Heart left ventricle (tissue), 16 donors: ENCODE measurements at places on chromosomes 1 and 21. TPM values are rescaled to one million over a fixed set of nuclear protein-coding genes. Genes with fewer than 3 reads are reported as not detected.
A peak's percentile ranks its signal among the peaks of the same experiment; 100 is the strongest.

DNA sequence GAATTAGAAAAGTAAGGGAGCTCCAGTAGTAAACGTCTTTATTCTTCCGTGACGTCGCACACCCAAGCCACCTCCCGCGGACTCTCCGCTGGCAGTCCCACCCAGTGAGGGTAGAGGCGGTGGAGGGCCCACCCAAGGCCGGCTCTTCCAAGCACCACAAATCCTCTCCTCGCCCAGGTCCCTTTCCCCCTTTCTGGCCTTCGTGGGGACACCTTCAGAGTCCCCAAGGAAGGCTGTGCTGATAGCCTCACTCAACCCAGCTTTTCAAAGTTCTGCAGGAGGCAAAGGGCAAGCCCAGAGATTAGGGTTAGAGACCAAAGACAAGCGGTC lies 349 bp upstream of the GPN2 start:
- H3K4me1 ChIP-seq, result peaks cover 21% of the 10 kb centered on the region
- peak overlapping the region; percentile 92 for H3K27ac ChIP-seq
- peak overlapping the region; percentile 100 for H3K4me3 ChIP-seq
- DNase-seq, result no peak
- peaks cover 79% of the 10 kb centered on the region for H3K36me3 ChIP-seq

- no peaks in the 10 kb centered on the region for H3K27me3 ChIP-seq
- no peak overlapping the region for H3K4me3 ChIP-seq
- H3K27ac ChIP-seq, result no peak overlapping the region
- H3K4me1 ChIP-seq, result no peaks in the 10 kb centered on the region
- no peak for DNase-seq
- no peaks in the 10 kb centered on the region for H3K36me3 ChIP-seq
Observed at GRCh38 chr1:201072149-201072548, 40.1 kb downstream of the CACNA1S start.

DNA sequence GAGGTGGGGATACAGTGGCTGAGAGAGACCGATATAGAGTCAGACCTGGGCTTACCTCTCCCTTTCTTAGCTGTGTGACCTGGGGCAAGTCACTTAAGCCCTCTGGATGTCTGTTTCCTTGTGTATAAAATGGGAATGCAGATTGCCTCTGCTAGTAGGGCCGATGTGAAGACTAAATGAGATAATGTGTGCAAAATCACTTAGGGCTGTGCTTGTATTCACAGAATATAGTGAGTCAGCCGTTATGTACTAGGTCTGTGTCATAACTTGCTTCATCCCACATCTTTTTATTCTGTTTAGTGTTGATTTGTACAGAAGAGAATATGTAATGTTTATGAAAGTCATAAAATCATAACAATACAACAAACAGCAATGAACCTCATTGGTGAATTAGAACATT lies 56.0 kb downstream of the PTPRU start:
- H3K4me1 ChIP-seq, result no peaks in the 10 kb centered on the region
- H3K4me3 ChIP-seq, result no peak overlapping the region
- H3K27ac ChIP-seq, result no peak overlapping the region
- no peak for DNase-seq
- no peaks in the 10 kb centered on the region for H3K36me3 ChIP-seq

GRCh38 chr1:118291661-118292060 lies 106.6 kb upstream of the SPAG17 start:
- no peak overlapping the region for H3K27ac ChIP-seq
- H3K36me3 ChIP-seq, result no peaks in the 10 kb centered on the region
- H3K4me3 ChIP-seq, result no peak overlapping the region
- no peaks in the 10 kb centered on the region for H3K27me3 ChIP-seq

DNA sequence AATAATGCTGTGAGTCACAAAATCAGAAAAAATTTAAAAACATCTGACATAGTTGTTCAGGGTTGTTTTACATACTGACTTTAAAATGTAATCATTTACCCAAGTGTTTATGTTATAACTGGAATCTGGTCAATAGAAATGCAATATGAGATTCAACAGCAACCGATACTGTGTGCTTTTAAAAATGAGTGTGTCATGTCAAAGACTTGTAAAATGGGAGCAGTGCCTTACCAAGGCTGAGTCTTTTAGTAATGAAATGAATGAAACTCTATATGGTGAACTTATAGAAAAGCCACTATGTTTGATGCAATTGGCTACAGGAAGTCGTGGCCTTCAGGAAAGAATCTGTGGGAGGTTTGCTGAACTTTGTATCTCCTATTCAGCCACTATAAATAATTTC lies 570.2 kb downstream of the DPYD start:
- no peak for DNase-seq
- H3K27ac ChIP-seq, result no peak overlapping the region
- H3K27me3 ChIP-seq, result no peaks in the 10 kb centered on the region
- no peaks in the 10 kb centered on the region for H3K36me3 ChIP-seq
- H3K4me1 ChIP-seq, result peaks cover 7% of the 10 kb centered on the region
- no peak overlapping the region for H3K4me3 ChIP-seq

- no peak for DNase-seq
- no peaks in the 10 kb centered on the region for H3K27me3 ChIP-seq
- peak overlapping the region; percentile 85 for H3K4me3 ChIP-seq
- no peaks in the 10 kb centered on the region for H3K36me3 ChIP-seq
- H3K27ac ChIP-seq, result peak overlapping the region; percentile 50
Observed at GRCh38 chr1:236140705-236141446, 1.5 kb upstream of the GPR137B start.

The SH2D2A gene
- total RNA-seq, result 0.52 TPM

The FCMR gene
- 2.5 TPM for total RNA-seq

The CAPN9 gene
- not detected for total RNA-seq

The KIF26B gene
- total RNA-seq, result 2.8 TPM
